Bronchial epithelial cell (primary cell): ENCODE measurements at places on chromosomes 3 and 15.

- no peak for DNase-seq
These were observed 86.7 kb downstream of the TBC1D5 start for GRCh38 chr3:17655743-17656142.

DNA sequence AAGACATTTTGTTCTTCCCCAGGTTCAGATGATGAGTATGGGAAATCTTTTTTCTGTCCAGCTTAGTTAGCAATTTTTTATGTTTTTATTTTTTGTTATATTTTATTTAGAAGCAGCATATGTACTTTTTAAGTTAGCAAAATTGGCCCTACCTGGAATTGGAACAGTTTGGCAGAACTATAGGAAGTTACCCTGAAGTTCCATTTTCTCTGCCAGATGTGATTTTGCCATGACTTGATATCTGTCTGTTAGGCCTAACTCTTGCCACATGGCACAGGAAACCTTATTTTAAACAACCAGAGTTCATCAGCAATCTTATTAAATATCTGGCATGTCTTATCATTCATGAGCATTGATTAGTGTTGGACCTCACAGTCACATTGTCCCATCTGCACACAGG lies 67.1 kb downstream of the ADAMTSL3 start:
- DNase-seq: no peak

- DNase-seq: no peak
These were observed 53.2 kb downstream of the ASTE1 start for GRCh38 chr3:130973406-130973805.

DNA sequence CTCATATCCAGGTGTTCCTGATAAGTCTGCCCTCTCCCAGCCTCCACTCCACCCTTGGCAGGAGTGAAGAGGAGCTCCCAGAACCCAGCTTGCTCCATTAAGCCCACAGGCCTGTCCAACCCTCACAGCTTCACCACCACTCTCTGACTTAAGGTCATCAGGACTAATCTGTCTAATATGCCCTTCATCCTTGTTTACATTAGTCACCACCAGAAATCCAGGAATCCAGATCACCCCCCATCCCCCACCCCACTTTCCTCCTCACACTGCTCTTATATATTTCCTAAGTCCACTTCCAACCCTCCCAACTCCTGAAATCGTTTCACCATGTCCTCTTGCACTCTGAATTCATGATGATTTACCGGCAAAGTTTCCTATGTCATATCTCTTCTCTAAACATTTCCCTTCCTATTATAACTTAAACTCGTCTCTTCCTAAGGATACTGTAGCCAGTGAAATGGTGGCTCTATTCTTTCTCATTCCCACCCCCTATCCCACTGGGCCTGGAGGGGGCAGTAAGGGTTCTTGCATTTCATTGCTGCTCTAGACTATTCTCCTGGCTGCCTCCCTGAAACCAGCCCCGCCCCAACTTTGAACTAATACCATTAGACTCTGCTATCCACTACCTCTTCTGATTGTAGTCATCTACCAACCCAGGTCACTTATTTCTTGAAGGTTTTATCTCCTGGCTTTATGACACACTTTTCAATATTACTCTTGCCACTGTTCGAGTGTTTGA lies 43.4 kb downstream of the PPP2R3A start:
- DNase-seq: no peak

DNA sequence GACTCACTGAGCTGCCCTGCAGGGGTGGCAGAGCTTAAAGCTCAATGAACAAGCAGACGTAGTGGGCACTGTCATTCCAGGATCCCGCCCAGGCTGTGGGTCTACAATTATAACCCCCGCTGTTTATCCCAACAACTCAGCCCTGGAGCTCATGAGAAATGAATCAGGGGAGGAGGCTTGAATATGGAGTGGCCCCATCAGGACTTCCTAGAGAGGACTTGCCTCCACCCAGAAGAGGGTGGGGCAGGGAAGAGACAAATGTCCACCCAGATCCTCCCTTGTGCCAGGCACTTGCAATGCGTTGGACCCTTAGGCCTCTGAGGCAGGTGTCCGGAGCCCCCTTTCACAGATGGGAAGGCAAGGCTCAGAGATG lies 33.0 kb downstream of the SLC6A20 start:
- DNase-seq: no peak

DNA sequence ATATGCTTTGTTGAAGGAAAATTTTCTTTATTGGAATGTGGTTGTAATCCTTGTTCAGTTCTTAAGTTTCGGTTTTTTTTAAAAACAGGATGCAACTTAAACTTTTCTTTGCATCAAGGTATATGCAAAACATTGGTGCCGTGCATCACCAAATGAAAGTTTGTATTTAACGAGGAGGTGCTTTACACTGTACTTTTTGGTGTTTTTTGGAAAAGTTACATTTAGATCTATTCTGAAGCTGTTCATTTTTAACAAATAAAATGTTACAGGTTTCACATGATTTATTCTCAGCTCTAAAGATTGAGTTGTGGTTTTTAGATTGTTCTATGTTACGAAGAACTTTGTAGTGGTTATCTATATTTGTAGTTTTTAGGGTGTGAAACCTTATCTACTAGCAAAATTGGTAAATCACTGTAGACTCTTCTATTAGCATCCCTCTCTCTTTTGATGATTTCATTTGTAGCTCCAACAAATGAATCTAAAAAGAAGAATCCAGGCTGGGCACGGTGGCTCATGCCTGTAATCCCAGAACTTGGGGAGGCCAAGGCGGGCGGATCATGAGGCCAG lies 7.0 kb upstream of the LRCH3 start:
- no peak for DNase-seq

GRCh38 chr3:129827765-129828164 lies 65.7 kb downstream of the TMCC1 start:
- DNase-seq: no peak

- peak; percentile 42 for DNase-seq
These were observed 22.4 kb downstream of the CYP11A1 start for GRCh38 chr15:74345051-74345450.

DNA sequence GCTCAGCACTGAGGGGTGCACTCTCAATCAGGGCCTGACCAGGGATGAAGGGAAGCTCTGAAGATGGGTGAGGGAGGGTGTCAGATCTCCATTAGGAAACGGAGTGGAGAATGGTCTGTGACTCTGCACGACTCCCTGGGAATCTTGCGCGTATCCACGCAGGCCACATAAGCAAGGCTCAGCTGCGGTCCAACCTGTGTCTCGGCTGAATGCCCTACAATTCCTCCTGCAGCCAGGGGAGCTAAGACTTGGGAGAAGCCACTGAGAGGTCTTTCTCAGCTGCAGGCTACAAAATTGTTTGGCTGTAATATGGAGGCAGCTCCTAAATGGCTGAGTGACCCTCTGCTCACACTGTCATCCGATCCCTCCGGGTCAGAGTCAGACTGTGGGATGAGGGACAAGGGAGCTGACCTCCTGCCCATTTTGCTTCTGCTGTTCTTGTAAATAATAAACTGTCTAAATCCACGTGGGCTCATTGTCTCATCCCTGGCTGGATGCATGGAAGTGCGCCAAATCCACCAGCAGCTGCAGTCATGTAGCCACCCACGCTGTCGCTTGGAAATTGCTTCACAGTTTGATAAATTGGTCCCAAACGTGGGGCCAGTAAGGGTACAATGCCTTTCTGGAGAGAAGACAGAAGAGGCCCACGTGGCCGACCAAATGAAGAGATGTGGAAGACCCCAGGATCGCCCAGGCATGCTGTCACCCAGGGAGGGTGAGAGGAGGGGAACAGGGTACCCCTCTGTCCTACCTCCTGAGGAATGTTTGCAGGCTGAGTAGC lies 30.5 kb downstream of the ALS2CL start:
- DNase-seq: no peak
